ENCODE measurements at places on chromosomes 1 and 21.
A peak's percentile ranks its signal among the peaks of the same experiment; 100 is the strongest.

- no peak for DNase-seq
Measured at GRCh38 chr1:156814571-156815260, 1.9 kb downstream of the SH2D2A start.

GRCh38 chr1:238061967-238062613, 171.4 kb upstream of the ZP4 start:
- peak; percentile 13 for DNase-seq

GRCh38 chr1:212671342-212672031, 28.2 kb downstream of the BATF3 start:
- no peak for DNase-seq

DNA sequence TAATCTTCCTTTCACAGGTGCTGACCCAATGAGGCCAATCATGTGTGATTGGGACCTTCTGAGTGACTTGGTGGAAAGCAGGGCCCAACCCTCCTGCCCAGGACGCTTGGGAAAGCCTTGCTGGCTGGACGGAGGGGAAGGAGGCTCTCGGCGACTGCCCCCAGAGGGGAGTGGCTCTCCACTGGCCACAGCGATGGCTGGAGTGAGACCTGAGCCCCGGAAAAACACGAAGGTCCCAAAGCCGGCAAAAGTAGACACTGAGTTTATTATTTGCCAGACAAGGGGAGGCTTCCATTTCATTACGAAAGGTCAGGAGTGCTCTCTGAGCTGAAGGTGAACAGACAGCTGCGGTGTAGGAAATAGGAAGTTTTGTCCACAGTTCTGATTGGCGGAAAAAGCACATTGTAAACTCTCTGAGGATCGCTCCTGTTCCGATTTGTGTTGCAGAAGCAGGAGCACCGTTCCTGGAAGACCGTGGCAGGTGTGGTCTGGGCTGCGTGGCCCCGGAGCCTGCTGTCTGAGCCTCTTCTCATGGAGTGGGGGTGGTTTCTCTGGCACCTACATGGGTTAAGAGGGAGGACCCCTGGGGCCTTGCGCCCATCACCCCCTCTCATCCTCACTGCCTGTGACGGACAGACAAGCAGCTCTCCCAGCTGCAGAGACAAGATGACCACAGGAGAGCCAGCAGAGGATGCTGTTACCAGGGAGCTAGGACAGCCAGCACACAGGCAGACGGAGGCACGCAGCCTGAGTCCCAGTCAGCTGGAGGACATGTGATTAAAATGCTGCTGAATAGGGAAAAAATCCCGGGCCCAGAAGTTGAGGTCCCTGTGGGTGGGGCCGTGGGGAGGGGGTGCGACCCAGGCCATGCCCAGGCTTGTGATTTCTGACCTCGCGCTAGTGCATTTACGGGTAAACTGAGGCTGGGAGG, 41.5 kb downstream of the KRTAP10-1 start:
- no peak for DNase-seq

DNA sequence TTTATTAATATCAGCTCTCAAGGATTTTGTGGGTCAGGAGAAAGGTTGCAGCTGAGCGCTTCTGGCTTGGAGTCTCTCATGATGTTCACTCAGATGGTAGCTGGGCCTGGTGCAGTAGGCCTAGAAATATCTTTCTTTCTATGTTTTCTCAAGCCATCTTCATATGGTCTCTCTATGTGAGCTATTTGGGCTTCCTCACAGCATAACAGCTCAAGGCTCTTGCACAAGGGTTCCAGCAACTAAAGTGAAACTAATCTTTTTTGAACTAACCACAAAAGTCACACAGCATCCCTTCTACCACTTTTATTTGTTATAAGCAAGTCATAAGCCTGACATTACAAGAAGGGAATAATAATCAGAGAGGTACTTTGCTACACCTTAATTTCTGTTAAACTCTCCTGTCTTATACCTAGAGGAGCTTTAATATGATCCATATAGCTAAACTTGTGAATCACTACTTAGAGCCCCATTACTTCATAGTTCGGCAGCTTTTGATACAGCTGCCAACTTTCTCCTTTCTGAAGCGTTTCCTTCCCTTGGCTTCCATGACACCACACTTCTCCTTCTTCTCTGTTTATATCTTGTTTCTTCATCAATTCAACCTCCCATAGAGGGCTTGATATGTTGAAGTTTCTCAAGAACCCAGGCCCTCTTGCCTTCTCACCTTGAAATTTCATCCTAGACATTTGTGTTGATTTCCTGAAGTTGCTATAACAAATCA, 720.2 kb downstream of the LTN1 start:
- peak; percentile 17 for DNase-seq

- DNase-seq, result no peak
Measured at GRCh38 chr1:109579491-109579890, 31.1 kb downstream of the GNAI3 start.

DNA sequence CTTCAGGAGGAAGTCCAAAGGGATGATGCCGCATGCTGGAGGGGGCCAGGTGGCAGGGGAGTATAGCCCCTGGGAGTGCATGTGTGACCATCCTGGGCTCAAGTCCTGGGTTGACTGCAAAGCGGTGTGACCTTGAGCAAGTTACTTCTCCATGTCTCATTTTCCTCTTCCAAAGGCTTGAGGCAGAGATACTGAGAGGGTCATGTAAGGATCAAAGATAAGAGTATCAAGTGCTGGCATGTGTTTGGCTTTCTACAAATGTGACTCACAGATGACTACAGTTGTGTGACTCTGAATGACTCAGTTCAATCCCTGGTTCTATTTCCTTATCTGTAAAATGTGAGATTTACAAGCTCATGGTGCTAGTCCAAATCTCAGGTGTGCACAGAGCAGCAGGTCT, 26.1 kb downstream of the PROK1 start:
- peak; percentile 31 for DNase-seq

GRCh38 chr1:23239638-23240295, 22.5 kb upstream of the HTR1D start:
- DNase-seq, result no peak

DNA sequence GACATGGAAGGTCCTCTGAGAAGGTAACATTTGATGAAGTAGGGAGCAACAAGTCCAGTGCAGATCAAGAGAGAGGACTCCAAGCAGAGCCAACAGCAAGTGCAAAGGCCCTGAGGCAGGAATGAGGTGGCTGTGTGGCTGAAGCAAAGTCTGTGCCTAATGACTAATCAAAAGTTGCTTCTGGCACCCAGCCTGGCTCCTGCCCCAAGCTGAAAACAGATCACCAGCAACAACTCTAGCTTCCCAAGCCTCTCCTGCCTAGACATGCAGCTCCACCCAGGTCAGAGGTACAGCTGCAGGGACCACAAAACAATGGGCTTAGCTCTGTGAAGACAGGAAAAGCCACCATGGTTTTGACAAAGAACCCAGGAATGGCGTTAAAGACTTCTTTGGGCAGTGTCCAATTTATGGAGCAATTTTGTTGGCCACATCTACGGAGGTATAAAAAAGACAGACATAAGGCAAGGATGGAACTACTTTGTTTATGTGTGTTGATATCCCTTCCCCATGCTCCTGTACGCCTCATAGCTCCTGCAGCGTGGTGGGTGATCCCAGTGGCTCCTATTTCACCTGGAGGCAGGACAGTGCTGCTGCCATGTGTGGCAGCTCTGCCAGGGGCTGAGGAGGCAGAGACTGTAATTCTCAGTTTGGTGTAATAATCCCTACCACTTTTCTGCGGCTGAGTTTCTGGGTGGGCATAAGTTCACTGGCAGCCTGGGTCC, 26.4 kb upstream of the IGSF3 start:
- peak; percentile 46 for DNase-seq

GRCh38 chr1:31487143-31487542, 74.1 kb downstream of the SERINC2 start:
- no peak for DNase-seq

DNA sequence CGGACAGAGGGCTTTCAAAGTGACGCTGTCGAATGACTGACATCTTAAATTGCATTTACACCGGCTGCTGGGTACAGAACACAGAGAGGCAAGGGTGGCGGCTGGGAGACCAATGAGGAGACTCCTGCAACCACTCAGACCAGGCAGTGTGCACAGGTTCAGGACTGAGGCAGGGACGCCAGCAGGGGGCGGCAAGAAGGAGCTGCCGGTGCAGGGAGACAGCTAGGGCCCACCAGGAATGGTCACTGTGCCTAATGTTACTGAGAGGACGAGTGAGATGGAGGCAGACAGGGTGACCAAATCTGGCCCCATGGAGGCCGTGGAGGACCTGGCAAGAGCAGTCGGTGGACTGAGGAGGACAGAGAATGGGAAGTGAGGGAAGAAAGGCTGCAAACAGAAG, 23.5 kb downstream of the GLIS1 start:
- DNase-seq, result no peak

DNA sequence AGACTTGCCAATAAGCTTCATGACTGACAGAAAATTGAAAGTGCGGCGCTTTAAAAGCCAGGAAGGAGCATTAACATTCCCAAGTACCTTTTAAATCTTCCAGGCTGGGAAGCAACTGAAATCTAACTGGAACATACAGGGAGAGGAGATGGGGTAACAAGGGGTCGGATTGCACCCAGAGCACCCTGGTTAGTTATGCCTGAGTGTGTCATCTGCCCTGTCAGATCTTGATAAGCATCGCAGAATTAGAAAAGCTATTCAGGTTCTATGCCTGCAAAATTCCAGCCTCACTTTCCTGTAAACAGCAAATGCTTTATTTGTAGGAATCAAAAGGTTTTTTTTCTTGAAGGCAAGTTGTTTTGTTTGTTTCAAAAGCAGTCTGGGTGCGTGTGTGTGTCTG, 58.5 kb downstream of the SERBP1 start:
- no peak for DNase-seq

- DNase-seq, result no peak
Measured at GRCh38 chr1:29488086-29488793, 251.9 kb downstream of the PTPRU start.

GRCh38 chr1:158145173-158145719, 35.4 kb upstream of the CD1D start:
- peak; percentile 59 for DNase-seq

GRCh38 chr1:56081173-56081572, 498.2 kb downstream of the PLPP3 start:
- DNase-seq, result no peak

DNA sequence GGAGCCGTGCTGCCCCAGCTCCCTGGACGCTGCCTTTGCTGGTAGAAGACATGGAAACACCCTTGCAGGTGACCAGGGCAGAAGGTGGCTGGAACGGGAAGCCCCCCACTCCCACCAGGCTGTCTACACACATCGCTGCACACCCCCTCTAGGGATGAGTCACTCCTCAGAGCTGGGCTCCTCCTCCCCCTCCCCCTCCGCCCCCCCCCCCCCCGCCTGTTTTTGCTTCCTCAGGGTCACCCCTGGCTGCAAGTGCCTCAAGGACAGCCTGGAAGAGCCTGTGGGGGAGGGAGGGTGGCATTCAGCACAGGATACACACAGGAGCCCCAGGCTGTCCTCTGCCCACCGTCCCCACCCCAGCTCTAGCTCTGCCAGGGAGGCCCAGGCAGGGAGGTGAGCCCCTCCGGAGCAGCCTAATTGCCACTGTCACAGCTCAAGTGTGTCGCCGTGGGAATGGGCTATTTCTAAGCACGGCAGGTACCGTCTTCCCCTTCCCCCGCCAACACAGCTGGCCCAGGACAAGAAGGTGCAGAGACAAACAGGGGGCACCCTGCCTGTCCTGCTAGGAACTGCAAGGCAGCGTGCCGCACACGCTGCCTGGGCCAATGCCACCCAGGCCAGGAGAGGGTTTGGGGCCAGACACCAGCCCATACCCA, 2.5 kb downstream of the FNDC10 start:
- no peak for DNase-seq

GRCh38 chr1:184892116-184892515, 82.2 kb downstream of the NIBAN1 start:
- DNase-seq, result no peak

DNA sequence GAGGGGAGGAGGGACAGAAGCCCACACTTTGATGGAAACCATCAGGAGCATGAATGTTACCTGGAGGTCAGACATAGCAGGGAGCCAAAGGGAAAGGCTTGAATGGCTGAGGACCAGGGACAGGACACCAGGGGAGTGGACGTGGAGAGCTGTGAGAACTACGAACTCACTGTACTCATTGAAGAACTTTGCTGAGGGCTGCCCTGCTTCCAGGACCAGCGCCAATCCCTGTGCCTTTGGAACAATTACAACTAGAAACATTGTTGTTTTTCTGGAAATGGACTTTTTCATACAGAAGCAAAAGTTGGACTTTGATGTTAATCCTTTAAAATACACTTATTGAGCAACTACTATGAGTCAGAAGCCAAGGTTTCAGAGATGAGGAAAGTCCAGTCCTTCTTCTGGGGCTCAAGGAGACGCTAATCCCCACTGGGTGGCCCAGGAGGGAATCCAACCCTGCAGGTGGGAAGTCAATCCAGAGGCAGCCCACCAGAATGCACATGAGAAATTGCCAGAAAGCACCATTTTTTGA, 12.9 kb downstream of the TSPAN2 start:
- DNase-seq, result no peak

DNA sequence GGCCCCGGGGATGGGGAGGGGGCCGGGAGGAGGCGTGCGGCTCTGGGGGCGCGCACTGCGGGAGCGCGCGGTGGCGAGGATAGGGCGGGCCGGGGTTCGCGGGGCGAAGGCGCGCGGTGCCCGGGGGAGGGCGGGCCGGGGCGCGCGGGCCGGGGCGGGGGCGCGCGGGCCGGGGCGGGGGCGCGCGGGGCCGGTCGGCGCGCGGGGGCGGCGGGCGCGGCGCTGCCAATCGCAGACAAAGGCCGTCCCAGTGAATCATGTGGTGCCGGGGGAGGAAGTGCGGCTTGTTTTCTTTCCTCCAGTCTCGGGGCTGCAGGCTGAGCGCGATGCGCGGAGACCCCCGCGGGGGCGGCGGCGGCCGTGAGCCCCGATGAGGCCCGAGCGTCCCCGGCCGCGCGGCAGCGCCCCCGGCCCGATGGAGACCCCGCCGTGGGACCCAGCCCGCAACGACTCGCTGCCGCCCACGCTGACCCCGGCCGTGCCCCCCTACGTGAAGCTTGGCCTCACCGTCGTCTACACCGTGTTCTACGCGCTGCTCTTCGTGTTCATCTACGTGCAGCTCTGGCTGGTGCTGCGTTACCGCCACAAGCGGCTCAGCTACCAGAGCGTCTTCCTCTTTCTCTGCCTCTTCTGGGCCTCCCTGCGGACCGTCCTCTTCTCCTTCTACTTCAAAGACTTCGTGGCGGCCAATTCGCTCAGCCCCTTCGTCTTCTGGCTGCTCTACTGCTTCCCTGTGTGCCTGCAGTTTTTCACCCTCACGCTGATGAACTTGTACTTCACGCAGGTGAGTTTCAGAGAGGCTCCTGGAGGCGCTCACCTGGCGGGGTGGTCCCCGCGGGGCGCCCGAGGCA, at the start of gene GPR137B:
GPR137B (plus strand) TSS at position 287 of the 851 bp plus-strand sequence; CDS start at position 371, 84 bp downstream.
- no peak for DNase-seq

DNA sequence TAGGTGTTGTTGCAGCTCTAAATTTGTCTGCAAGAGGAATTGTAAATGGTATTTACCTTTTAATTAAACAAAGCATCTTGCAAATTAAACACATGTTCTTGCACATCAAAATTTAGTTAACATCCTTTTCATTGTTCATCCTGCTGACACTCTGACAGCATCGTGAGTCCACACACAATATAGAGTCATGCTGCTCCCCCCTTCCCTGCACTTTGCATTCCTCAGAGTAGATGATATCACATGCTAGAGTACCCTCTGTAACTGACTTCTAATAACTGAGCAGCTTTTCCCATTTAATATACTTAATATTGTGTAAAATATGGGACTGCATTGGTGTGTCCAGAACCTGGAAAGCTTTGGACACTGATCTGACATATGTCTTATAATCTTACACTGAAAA, 138.8 kb upstream of the DPYD start:
- DNase-seq, result no peak

- peak; percentile 57 for DNase-seq
Measured at GRCh38 chr1:200359610-200360163, 50.1 kb downstream of the ZNF281 start.

Data from AG09309 (cell line).